ENCODE measurements at places on chromosomes 5 and 9.

- DNase-seq: no peak
Measured at GRCh38 chr5:80579050-80579449, 9.0 kb upstream of the ANKRD34B start.

GRCh38 chr5:28430565-28431178 is 1392.3 kb upstream of the CDH9 start:
- no peak for DNase-seq

DNA sequence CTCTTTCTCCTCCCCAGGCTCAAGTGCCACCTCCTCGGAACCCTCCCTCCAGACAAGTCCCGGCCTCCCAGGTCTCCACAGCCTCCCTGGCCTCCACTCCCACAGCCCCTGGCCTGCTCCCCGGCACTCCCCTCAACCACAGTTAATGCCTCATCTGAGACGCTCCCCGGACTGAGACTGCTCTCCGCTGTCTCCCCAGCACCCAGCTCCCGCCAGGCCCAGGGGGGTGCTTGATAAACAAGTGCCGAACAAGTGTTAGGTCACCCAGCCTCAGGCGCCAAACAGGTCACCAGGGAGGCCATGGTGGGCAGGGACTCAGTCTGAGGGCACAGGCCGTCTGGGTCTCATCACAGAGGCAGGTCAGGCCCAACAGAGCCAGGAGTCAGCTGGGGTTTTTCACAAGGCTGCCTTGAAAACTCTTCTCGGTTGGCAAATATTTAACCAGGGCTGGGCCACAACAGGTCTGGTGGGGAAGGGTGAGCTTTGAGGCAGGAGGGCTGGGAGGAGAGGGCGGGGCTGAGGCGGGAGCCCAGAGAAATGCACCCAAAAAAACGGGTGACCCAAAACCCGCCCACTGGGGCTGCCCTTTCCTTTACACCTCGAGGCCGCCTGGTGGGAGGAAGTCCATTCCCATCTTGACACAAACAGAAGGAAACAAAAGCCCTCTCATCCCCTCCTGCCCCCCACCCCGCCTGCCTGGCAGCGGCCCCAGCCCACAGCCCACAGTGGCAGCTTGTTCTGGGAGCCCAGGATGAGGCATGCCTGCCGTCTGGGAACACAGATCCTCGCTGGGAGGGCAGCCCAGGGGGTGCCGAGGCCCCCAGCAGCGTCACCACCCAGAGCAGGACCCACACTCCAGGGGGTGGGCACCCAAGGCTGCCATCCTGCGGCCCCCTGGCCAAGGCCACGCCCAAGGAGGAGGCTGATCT is 66.6 kb upstream of the STXBP1 start:
- no peak for DNase-seq

DNA sequence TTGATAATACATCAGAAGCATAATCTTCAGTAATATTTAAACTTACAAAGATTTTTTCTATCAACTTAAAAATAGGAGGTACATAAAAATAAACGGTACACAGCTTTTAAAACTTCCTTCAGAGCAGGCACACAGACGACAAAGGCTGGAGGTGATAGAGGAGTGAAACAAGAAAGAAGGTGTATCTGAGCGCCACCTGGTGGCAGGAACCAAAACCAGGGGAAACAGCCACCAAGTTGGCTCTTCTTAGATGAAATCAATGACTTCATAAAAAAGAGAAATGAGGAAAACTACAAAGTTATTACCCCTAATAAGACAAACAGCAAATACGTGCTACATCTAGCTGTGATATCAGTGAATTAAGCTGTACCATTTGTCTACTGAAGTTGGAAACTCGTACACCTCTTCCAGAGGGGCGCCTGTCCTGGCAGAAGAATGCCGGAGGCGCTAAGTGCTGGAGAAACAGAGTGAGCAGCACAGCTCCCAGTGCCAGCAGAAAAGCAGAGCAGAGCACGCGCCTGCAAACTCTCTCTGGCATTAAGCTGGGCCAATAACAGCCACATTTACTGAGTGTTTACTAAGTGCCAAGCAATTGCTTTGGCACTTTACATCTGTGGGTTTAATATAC is 85.9 kb downstream of the SETX start:
- peak; percentile 80 for DNase-seq

- no peak for DNase-seq
Measured at GRCh38 chr5:154140381-154140780, 50.2 kb upstream of the GALNT10 start.

GRCh38 chr5:141714542-141715310 is 32.7 kb upstream of the ARAP3 start:
- no peak for DNase-seq

DNA sequence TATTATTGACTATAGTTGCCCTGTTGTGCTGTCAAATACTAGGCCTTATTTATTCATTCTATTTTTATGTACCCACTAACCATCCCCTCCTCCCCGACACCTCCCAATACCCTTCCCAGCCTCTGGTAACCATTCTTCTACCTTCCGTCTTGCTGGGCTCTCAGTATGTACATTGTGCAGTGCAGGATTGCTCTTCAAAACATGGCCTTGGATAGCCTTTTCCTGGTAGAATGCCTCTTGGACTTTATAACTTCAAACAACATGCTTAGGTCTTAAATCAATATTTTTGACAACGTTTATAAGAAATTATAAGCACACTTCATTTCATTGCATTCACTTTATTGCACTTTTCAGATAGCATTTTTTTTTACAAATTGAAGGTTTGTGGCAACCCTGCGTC is 172.6 kb upstream of the ACTBL2 start:
- no peak for DNase-seq

Data from erythroblast (primary cell).